ENCODE measurements at places on chromosomes 2 and 18.

GRCh38 chr2:177164131-177164530 lies 48.5 kb upstream of the HNRNPA3 start:
- DNase-seq, result no peak

DNA sequence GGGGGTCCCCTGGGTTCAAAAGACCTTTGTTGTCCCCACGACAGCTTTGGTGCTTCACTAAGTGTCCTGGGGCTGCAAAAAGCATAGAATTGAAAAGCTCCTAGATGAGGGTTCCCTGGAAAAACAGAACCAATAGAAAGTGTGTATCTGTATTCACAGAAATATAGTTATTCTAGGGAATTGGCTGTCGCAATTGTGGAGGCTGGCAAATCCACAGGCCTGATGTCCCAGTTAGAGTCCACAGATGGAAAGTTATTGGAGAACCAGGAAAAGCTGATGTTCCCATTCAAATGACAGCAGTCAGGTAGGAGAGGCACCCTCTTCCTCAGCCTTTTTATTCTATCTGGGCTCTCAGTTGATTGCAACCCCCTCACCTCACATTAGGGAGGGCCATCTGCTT lies 65.5 kb downstream of the LONRF2 start:
- no peak for DNase-seq

- no peak for DNase-seq
Measured at GRCh38 chr2:135473567-135473966, 57.5 kb downstream of the ZRANB3 start.

- no peak for DNase-seq
Measured at GRCh38 chr18:76970770-76971559, 148.6 kb downstream of the ZNF236 start.

DNA sequence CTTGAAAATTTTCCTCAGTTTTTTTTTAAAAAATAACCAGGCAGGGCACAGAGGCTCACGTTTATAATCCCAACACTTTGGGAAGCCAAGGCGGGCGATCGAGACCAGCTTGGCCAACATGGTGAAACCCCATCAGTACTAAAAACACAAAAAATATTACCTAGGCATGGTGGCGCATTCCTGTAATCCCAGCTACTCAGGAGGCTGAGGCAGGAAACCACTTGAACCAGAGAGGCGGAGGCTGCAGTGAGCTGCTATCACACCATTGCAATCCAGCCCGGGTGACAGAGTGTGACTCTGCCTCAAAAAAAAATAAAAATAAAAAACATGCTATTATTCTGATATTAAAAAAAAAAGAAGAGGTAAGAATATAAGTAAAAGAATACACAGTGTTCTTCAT lies 191.0 kb downstream of the ZEB2 start:
- no peak for DNase-seq

GRCh38 chr2:174771136-174771535 lies 6.9 kb upstream of the CHRNA1 start:
- no peak for DNase-seq

DNA sequence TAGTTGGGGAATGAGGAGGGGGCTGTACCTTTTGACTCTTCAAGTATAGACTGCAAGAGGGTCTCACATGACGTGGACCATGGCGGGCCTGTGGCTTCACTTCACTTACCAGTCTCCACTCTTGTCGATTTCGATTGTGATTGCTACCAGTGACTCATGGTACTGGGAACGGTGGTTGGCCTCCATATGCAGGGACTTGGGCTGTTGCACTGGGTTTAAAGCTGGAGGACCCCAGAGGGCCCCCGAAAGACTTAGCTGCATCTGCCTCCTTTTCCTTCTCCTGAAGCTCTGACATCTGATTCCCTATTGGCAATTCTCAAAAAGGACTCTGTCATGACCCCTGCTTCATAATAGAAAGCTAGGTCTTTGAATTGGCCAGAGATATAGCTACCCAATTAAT lies 43.4 kb downstream of the HK2 start:
- DNase-seq, result no peak

GRCh38 chr2:157732596-157732995 lies 103.9 kb upstream of the ACVR1C start:
- DNase-seq, result no peak

GRCh38 chr18:74789078-74789477 lies 191.4 kb downstream of the ZNF407 start:
- no peak for DNase-seq
